ENCODE measurements at places on chromosomes 1 and 21.

DNA sequence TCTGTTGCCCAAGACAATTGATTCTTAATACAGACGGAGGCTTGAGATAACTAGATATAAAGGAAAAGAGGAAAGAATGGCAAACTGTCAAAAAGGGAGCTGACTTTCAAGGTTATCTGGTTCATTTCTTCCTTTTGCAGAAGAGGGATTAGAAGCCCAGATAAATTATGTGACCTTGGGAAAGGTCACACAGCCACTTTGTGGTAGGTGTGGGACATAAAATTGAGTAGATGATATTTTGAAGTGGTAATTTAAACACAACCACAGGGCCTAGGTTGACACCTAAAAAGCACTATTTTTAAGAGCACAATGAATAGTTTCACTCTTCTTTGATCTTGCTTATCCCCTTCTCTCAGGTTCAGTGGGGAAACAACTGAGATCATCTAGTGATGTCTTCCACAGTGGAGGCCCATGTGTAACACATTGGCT is 16.9 kb upstream of the KIAA0040 start:
- no peak for DNase-seq

DNA sequence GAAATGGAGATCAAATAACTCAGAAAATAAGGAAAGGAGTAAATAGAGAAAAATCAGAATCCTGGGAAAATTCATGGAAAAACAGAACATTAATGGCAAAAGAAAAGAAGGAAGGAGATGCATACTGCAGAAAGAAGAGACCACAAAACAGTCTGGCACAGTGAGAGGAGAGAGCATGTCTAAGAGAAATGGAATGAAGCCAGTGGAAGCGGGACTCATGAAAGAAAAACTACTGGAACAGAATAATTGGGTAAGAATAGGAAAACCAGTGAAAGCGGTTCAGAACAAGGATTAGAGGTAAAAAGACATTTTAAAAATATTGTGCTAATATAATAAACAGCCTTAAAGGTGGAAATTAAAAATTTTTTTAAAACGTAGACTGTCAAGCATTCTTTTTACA is 93.6 kb upstream of the GREM2 start:
- no peak for DNase-seq

- no peak for DNase-seq
Measured at GRCh38 chr1:93698329-93699048, 16.9 kb upstream of the BCAR3 start.

- peak; percentile 92 for DNase-seq
Measured at GRCh38 chr1:154431586-154432373, 26.6 kb downstream of the IL6R start.

- DNase-seq = no peak
Measured at GRCh38 chr1:63738772-63739171, 35.0 kb upstream of the ROR1 start.

- peak; percentile 62 for DNase-seq
Measured at GRCh38 chr21:42009018-42009830, 936 bp downstream of the ZBTB21 start.

GRCh38 chr1:34369701-34370455 is 193.2 kb downstream of the C1orf94 start:
- DNase-seq = no peak

- DNase-seq = no peak
Measured at GRCh38 chr1:4071653-4072052, 171.6 kb upstream of the C1orf174 start.

- no peak for DNase-seq
Measured at GRCh38 chr1:168833362-168833761, 104.4 kb upstream of the DPT start.

DNA sequence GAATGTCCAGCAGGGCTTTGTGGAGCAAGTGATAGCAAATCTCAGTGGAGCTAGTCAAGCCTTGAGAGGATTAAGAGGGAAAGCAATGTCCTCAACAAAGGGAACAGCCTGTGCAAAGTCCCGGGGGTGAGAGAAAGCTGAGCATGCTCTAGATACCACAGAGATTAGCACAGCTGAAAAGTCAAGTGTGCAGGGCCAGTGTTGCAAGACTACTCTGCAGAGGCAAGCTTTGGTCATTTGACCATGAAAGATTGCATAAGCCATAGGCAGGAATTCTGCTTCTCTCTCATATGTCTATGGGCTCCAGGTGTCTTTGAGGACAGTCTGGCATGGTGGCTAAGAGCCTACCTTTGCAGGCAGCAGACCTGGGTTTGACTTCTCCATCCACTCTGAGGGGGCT is 181.0 kb upstream of the JUN start:
- peak; percentile 57 for DNase-seq

DNA sequence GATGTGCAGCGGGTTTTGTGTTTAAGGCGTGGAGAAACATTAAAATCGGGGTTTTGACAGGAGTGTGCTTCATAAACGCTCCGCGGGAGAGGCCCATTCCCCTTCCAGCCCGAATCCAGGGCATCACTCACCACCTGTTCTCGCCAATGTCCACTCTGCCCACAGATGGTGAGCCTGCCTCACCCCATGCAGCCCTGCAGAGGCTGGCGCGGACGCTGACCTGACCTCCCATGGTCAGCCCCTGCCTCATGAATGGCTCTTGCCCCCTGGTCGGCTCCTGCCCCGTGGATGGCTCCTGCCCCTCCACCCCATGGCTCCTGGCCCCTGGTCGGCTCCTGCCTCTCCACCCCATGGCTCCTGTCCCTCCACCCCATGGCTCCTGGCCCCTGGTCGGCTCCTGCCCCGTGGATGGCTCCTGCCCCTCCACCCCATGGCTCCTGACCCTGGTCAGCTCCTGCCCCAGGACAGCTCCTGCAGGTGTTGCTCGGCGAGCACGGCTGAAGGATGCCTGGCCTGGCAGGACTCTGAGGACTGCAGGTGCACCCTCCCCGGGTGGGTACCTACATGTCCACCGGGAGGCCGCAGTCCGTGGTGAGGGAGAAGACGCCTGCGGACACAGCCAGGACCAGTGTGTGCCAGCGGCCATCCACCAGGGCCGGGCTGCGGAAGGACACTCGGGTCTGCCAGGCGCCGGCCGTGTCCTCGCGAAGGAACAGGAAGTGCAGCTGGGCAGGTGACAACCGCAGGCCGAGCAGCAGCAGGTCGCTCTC is 6.7 kb downstream of the KRTAP10-1 start:
- DNase-seq = no peak

DNA sequence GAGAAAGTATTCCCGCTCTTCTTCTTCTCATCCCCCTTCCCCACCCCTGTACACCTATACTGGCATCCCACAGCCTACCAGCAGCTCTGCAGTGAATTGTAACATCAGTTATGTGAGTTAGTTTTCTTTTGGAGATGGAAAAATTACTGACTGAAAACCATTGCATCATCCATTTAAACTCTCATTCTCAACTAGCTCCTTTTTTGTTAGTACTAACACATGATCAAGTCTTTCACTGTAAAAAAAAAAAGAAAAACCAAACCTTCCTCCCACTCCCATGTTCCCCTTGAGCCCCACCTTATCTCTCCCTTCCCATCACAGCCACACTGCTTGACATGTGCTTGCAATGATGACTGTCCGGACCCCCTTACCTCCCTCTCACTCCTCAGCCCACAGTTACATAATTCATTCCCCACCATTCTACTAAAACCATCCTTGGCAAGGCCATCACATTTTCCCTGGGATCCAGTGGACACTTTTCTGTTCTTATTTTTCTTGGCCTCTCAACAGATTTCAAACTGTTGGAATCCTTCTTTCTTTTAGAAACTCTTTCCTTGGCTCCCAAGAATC is 23.2 kb upstream of the RAVER2 start:
- no peak for DNase-seq

Data from suppressor macrophage (primary cell).